ENCODE measurements at places on chromosomes 3 and 15.

- DNase-seq = no peak
Observed at GRCh38 chr15:80924278-80924677, 65.3 kb downstream of the MESD start.

DNA sequence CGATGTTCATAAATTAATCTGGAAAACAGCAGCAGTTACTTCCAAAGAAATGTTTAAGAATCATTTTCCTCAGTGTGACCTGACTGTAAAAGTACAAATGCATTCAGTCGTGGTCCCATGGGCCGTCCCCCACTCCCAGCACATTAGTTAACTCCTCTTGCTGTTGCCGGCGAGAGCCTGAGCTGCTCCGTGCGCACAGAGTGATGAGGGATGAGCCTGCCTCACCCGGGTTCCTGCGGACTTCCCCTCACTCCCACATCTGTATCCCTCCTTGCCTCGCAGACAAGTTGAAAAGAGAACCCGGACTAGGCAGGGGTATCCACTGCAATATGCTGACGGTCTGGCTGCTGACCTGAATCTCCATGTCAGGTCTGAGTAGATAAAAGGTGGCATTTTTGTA is 861.7 kb upstream of the NR2F2 start:
- DNase-seq = no peak

DNA sequence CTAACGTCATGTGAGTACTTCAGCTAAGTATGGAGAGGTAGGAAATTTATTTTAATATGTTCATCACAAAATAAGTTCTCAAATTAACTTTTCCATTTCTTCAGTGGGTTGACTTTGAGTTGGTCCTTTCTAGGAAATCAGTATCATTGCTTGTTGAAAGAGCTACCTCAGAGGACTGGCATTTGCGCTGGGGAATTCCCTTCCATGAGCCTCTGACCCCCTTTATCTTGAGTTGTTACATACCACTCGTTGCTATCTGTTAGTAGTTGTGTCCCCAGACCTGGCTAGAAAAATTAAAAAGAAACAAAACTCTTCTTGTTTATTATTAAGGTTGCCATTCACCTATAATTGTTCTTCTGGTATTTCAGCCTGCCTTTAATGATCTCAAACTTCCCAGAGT is 96.8 kb upstream of the ROBO2 start:
- DNase-seq = no peak

DNA sequence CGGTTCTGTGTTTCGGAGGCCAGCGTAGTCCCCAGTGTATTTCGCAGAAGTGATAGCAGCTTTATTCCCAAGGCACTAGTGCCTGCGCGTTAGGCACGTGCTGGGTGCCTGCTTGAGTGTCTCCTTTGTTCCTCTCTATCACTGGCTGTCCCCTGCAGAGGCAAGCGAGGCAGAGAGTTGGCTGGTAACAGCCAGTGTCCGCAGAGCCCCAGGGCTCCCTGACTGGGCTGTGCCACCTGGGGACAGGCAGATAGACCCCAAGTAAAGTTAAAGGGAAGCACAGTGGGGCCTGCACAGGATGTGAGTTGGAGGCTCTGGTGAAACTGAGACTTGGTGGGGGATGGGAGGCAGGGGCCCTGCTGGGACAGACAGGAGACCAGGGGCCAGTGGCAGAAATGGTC is 50.7 kb downstream of the APBA2 start:
- no peak for DNase-seq

GRCh38 chr3:155416500-155417118 is 123.1 kb upstream of the STRIT1 start:
- DNase-seq = no peak

- DNase-seq = peak; percentile 79
Observed at GRCh38 chr3:171526869-171527268, 66.7 kb upstream of the TNIK start.

DNA sequence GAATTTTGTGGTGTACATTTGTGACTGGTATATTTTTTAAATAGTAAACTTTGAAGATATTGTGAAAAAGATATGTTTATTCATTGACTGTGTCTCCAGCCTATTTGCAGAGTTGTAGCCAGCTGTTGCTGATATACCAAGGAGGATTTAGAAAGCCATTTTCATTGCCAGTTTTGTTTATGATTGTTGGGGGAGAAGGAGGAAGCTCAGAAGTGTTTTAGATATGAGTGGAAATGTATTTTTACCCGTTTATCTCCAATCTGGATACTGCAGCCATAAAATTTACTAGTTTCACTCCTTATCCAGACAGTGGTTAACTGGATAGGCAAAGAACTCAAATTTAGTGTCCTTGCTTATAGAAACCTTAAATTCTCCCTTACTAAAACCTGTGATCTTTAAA is 18.8 kb downstream of the ATP11B start:
- DNase-seq = no peak

DNA sequence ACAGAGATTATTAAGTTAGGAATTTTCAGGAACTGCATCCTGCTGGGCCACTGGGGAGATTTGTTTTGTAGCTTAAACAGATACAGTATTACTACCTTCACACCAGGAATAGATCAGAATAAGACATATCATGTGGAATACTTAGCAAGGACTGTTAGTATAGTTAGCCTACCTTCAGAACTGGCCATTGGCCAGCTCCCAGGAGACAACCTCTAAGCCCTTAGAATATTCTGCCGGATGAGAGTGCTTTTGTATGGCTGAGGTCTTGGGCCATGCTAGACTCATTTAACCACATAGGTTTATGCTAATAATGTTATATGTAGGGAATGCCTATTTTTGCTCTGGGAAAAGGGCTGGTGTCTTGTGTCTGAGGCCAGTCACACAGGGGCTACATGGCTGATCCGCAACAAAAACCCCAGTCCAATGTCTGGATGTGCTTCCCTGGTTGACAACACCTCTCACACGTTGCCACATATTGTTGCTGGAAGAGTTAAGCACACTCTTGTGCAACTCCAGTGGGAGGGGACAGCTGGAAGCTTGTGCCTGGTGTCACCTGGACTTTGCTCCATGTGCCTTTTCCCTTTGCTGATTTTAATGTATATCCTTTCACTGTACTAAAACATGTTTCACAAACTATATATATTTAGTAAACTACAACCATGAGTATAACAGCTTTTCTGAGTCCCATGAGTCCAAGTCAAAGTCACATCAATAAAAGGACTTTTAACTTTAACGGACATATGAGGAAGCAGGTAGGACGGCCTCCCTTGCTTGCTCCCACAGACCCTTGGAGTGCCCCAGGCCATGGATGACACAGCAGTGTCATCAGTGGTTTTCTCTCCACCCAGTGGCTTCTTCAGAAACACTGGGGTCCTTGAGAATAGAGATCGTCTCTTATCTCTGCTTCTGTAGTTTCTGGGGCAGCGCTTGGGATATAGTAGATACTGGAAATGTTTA is 118.0 kb upstream of the C3orf80 start:
- no peak for DNase-seq

DNA sequence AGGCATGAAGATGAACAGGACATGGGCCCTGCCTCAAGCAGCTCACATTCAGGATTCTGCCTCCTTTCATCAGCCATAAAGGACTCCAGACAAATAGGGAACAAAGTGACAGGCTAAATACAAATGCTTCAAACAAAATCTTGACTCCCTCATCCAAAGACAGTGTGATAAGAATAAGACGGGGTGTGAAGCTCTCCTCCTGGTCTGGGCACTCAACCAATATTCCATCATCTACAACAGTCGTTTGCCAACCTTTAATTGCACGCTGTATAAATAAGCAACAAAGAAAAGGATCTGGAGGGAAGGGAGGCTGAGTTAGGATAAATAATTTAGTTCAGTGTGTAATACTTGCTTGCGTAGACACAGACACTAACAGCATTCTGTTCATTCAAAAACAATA is 5.4 kb downstream of the CCDC54 start:
- DNase-seq = no peak

- no peak for DNase-seq
Observed at GRCh38 chr15:70463453-70463834, 299.9 kb downstream of the UACA start.

GRCh38 chr3:168260859-168261258 is 165.1 kb upstream of the GOLIM4 start:
- no peak for DNase-seq

GRCh38 chr3:60246361-60246760 is 1004.9 kb downstream of the FHIT start:
- no peak for DNase-seq

DNA sequence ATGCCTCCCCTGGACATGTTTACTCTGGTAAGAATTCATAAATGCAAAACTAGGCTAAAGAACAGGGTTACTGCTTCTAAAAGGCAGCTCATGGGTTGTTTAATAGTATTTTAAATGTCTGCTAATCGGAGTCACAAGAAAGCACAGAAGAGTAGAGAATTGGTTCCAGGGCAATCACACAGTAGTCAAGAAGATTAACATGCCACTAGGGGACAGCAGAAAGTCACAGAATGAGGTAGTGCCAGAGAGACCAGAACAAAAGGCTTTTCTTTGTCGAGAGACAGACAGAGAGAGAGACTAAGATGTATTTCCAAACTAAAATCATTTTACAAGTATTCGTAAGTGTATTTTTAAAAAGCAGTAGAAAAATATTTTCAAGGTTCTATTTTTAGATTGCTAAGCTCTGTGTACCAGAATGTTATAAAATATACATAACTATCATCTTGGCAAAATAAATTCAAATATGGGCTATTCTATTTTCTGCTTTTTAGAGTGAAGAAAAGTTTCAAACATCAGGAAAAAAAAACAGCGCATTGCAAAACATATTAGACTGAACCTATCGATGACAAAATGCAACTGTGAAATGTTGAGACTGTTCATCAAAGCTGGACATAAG is 78.3 kb upstream of the CDIN1 start:
- peak; percentile 50 for DNase-seq

DNA sequence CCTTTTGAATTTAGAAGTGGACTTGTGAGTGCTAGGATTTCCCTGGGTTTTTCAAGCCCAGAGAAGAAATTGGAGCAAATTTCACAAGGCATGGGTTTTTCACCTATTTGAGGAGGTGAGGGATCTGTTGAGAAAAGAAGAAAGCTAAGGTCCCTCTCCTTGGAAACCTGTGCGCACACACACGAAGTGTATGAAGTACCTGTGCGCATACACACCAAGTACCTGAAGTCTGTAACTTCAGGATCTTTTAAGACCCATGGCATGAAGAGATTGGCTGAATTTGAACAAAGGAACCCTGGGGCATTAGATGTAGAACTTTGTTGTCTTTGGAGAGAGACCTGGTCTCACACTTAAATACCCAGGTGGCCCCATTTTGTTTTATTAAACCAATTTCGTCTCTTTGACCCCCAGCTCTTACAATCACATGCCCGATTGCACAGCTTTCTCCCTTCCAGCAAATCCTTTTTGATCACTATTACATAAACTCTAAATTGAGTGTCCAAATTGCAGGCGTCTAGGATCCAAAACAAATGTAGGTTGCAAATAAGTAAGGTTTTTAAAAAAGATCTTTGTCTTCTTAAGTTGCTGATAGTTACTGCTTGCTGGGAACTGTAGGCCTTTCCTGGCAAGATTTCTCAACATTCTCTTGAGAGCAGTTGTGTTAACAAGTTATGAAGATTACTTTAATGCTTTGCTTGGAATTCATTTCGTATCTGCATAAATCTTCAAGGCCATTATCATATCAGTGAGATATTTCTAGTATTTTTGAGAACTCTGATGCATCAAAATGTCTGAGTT is 64.3 kb downstream of the CMTM8 start:
- DNase-seq = no peak

DNA sequence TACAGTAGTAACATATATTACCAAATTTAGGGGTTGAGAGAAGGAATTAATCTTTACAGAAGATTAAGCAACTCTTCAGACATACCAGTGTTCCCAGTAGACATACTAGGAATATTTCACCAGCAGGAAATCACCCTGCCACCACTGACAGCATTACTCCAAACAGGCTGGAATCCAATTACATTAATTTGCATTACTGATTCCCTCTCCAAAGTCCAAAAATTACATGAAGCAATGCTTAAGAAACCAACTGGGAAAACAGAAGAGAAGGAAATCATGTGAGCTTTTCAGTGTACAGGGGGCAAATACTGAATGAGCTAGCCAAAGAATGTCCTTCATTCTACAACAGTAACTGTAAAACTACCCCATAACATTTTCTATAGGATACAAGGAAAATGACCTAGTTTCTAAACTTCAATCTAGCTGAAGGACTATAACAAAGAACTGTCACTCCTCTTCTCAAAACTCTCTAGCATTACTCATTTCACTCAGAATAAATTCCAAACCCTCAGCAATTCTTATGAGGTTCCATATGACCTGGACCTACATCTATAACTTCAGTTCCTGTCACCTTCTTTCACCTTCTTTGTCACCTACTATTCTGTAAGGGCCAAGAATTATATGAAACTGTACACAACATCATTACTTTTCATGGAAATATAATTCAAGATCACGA is 72.7 kb downstream of the INO80 start:
- DNase-seq = peak; percentile 78

DNA sequence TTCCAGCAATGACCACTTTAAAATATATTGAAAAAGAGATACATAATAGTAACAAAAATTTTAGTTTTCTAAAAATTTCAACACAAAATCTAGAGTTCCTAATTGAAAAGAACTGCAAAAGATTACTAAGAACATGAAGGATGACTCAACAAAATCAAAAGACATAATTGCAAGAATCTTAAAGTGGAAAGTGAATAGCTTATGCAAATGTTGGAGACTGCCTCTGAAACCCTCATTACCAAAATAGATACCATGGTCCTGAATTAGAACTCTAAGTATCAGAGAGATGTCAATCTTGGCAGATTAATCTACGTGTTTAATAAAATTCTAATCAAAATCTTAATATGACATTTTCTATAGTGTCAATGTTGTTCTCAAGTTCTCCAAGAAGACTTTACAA is 60.7 kb upstream of the SGO1 start:
- DNase-seq = no peak

DNA sequence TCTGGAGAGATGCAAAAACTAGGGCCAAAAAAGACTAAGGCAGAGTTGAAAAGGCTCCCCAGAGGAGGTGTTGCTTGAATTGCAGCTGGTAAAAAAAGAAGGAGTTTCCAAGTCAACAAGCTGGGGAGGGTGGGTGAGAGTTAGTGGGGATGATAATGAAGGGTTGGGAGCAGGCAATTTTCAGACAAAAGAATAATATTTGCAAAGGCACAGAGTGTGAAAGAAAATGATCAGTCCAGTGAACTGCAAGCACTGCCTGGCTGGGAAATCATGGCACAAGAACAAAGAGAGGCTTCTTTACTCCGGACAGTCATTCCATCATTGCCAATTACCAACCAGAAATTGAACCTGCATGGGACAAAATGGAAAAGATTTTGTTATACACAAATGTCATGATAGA is 42.2 kb downstream of the C3orf85 start:
- DNase-seq = no peak

DNA sequence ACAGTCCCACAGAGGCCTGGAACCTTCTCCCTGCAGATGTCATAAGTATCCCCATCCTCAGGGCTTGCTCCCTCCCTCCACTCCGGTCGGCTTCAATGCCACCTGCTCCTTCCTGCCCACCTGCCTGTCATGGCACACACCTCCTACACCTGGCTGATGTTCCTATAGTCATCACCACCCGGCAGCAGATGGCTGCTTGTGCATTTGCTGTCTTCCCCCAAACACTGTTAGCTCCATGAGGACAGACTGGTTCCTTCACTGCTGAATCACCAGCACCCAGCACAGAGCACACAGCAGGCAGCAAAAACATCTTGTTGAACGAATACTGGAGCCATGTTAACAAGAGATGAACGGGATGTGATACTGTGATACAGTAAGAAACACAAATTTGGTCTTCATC is 14.8 kb downstream of the TARS3 start:
- no peak for DNase-seq

All from fibroblast of skin of left biceps (primary cell).